ENCODE measurements at places on chromosomes 6 and 20. TPM values are rescaled to one million over a fixed set of nuclear protein-coding genes. Genes with fewer than 3 reads are reported as not detected.

Gene GTSF1L
- total RNA-seq = not detected

Gene RNF182
- total RNA-seq = 0.25 TPM

Gene OR2B6
- total RNA-seq = not detected

Gene PRSS35
- total RNA-seq = 0.17 TPM

Gene CHRNA4
- total RNA-seq = not detected

Gene TBX18
- total RNA-seq = not detected

Gene HFE
- 1.2 TPM for total RNA-seq

Gene B3GALT4
- 13.0 TPM for total RNA-seq

Gene COL10A1
- 0.34 TPM for total RNA-seq

Gene CD83
- total RNA-seq = 78.7 TPM

Gene MDFI
- not detected for total RNA-seq

Gene FAM83C
- not detected for total RNA-seq

Gene RIMS4
- total RNA-seq = not detected

Gene C4B
- 3.7 TPM for total RNA-seq

Gene ETV7
- 2.6 TPM for total RNA-seq

Gene PLA2G7
- 0.20 TPM for total RNA-seq

Gene NRSN1
- not detected for total RNA-seq

GRCh38 chr6:107185391-107185970 lies 70.2 kb upstream of the BEND3 start:
- DNase-seq = no peak

DNA sequence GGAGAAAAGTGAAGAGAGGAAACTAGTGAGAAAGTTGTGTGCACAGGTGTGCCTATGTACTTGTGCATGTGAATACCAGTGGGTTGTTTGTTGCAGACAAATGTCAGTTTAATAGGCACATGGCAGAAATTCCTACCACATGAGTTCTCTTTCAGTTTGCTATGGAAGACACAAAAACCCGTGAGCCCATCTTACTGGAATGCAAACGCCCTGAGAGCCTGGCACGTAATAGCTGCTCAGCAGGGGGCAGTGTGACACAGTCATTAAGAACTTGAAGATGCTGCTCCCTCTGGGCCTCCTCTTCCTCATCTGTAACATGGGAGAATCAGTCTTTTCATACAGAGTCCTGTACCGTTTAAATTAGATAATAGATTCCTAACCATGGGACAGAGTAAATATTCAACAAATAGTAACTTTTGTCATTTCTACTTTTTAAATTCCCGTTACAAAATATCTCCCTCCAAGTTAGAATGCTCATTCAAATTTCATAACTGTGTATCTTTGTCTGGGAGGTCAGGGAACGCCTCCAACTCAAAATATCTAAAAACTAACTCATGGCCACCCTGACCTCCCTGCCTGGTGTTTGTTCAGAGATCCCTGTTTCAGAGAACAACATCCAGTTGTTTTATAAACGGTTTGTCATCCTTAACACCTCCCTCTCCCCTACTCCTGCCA lies 802.9 kb downstream of the MAFB start:
- DNase-seq = no peak

- no peak for DNase-seq
Observed at GRCh38 chr6:147022041-147022440, 182.2 kb upstream of the STXBP5 start.

DNA sequence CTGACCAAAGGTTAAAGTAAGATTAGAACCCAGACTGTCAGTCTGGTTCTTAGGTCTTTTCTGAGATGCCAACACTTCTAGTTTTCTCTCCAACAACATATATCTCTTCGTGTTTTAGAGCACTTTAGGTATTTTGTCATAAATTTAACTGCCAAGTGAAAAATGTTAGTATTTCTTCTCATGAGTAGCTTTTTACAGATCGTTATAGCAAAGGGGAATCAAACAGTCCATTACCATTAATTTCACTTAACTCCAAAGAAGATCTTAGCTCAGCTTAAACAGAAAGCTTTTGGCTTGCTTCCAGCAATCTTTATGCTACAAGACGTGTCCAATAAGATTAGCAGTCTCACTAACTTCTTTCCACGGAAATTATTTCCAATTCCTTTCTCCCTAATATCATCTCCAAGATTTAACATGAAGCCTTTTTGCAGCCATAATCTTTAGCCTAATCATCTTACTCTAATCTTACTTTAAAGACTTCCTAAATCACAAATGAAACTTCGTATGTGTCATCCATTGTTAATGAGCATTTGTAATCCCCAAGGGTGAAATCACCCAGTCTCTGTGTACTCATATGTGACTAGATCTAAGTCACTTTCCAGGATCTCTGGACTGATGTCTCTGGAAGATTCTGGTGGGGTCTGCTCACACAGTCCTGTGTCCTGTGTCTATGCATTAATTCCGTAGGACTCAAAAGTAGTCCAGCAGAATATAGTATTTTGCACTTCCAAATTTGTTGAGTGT lies 38.7 kb downstream of the MOXD1 start:
- DNase-seq = no peak

- DNase-seq = no peak
Observed at GRCh38 chr6:161443848-161444247, 170.0 kb upstream of the AGPAT4 start.

- no peak for DNase-seq
Observed at GRCh38 chr20:7585126-7585679, 355.1 kb downstream of the HAO1 start.

- no peak for DNase-seq
Observed at GRCh38 chr6:168414336-168415097, 26.5 kb upstream of the SMOC2 start.

DNA sequence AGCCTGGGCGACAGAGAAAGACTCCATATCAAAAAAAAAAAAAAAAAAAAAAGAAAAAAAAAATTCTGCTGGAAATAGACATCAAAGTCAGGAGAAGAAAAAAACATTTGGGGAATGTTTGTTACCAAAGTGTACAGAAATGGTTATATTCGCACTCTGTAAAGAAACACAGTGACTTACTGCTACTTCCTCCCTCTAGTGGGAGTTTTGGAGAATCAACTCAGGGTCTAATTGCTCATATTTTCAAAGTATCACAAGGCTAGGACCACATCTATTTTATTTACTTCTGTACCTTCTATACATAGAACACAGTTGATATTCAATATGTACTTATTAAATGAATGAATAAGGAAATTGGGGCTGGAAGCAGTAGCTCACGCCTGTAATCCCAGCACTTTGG lies 24.4 kb downstream of the ARG1 start:
- DNase-seq = no peak

- no peak for DNase-seq
Observed at GRCh38 chr6:44665683-44666082, 278.2 kb downstream of the CDC5L start.

DNA sequence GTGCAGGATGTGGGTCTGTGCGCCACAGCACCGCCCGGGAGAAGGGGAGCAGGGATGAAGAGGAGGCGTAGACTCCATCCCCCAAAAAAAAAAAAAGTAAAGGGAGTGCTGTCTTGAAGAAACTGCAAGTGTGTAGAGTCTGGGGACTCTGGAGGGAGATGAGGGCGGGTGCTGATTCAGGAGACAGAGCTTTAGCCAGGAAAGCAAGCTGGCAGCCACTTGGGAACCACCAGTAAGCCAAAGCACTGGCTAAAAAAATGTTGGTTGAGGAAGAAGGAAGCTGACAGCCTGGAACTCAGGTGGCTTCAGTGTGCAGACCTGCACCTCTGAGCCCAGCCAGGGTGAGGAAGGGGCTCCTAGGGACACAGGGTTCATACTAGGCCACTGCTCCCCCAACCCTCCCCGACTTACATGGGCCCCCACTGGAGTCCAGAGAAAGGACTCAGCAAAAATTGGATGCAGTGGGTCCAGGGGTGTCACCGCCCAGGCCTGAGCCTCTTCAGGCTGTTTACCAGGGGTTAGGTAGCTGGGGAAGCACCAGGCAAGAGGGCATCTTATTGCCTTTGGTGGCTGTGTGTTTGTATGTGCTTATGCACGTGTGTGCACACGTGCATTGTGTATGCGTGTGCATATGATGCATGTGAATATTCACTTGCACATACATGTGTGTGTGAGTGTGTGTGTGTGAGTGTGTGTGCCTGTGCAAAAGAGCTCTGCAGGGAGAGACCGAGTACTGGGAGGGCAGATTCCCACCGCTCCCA lies 153.5 kb upstream of the MLN start:
- no peak for DNase-seq

DNA sequence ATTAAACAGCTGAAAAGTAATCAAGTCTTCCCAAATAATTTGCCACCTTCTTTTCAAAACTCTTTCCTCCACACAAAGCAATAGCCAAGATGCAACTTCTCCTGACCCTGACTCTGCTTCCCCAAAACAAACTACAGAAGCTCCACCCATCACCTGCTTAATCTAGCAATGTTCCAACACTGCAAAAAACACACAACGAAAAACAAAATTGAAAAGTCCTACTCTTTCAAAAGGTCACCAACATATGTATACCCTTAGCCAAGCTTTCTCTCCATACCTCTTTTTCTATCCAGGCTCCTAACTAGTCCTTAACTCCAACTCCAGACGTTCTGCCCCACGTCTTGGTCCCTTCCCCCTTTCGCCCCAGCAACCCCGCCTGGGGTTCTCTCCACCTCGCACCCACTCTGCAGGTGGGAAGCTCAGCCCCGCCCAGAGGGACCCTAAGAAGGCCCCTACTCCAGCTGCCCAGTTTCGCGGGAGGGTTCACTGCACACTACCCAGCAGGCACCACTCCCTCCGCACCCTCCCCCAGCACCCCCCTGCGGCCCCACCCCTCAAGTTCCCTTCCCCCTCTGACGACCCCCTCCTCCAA lies 717 bp downstream of the CSNK2A1 start:
- no peak for DNase-seq

DNA sequence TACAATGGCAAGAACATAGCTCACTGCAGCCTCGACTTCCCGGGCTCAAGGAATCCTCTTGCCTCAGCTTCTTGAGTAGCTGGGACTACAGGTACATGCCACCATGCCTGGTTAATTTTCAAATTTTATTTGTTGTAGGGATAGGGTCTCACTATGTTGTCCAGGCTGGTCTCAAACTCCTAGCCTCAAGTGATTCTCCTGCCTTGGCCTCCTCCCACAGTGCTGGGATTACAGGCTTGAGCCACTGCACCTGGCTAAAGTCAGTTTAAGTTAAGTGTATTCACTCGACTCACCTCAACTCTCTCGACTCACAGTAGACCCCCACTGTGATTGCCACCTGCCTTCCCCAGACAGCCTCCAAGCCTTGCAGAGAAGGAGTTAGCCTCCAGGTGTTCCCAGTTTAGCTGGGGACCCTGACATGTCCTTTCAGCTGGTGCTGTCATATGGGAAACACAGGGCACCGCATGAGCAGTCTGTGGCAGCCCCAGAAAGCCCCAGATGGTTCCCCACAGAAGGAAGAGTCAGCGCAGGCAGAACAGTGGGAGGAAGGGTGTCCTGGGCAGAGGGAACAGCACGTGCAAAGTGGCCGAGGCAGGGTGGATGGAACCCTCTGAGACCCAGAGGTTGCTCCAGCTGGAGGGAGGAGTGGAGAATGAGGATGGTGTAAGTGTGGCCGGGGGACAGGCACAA lies 40.4 kb downstream of the CEBPB start:
- no peak for DNase-seq

- DNase-seq = no peak
Observed at GRCh38 chr6:53481323-53481722, 63.6 kb downstream of the GCLC start.

GRCh38 chr6:22295145-22295544 lies 1.7 kb downstream of the PRL start:
- no peak for DNase-seq

- DNase-seq = no peak
Observed at GRCh38 chr20:32079655-32080109, 27.6 kb downstream of the HCK start.

DNA sequence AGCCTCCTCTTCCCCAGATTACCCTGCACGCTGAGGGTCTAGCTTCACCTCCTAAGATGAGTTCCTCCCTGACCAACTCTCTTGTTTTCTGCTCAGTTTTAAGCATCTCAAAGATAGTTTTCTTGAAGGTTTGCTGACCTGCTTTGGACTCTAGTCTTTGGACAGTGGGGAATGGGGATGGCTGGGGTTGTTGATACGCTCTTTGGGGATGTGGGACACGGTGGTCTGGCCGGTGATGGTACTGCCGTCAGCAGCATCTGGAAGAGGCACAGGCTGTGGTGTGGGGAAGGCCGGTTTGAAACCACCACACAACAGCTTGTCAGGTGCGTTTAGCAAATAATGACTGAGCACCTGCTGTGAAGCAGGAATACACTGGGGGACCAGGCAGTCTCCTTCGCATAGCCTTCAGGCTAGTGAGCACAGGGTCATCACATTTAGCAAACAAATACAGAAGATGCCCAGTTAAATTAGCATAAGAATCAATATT lies 94.1 kb downstream of the TMEM242 start:
- no peak for DNase-seq

DNA sequence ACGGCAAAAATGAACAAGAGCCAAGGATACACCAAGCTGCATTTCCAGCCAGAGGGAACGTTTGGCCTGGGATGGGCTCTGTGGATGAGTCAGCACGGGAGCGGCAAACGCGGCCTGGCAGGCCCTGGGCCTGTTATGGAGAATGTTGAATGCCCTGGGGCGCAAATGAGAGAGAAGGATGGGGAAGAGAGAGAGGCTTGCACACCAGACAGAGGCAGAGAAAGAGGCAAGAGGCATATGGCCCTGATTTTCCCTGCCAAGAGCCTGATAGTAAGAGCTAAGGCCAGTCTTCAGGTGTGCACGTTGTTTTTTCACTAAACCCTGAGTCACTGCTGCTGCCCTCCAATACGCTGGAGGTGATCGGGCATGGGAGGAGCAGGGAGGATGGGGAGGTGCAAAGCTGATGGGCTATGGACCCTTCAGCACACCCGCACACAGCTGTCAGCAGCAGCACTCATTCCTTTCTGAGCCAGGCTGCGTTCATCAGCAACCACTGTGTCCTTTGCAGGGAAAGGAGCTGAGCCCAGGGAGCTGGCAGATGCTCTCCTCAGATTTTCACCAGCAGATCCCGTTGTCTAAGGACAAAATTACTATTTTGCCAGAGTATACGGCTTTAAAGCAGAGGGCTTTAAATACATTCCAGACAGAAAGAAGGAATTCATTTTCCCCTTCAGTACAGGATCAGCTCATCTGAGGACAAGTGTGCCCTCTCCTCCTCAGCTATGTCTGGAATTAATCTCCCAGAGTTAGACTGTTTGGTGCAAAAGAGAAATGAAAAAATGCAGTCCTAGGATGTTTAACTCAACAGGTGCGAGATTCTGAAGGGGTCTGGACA lies 61.7 kb upstream of the SLC22A23 start:
- DNase-seq = no peak

DNA sequence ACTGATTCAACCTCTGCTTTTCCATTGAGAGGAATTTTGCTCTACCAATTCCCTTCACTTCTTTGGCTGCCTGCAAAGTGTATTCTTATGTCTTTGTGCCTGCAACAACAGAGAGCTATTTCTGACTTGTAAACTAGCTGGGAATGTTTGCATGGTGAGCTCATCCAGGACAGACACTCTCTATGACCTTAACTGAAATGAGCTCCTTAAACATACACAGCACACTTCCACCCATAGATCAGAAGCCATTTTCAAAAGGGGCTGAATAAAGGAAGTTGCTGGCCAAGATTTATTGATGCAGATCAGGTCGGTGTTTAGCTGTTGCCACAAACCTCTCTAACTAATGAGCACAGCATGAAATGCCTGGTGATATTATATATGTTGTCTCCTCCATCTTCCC lies 377.7 kb downstream of the BTBD9 start:
- no peak for DNase-seq

Measured in T-helper 17 cell (primary cell).